ENCODE measurements at places on chromosomes 11 and 22. TPM values are rescaled to one million over a fixed set of nuclear protein-coding genes. Genes with fewer than 3 reads are reported as not detected.

- DNase-seq = no peak
Observed at GRCh38 chr11:46350695-46351094, 3.4 kb downstream of the DGKZ start.

DNA sequence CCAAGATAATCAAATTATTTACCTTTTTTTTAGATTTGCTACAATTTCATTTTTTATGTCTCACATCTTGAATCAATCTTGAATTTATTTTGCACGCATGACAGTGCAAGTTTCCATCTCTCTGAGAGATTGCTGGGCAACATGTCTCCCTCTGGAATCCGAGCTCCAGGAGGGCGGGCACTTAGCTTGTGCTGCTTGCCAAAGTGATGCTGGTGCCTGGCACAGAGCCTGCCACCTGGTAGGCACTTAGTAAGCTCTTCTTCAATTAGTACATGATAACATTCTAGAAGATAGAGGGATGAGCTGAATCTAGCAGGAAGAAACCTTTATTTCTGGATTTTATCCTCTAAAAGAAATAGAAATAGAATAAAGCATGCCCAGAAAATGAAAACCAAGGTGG, 27.5 kb upstream of the OR9I1 start:
- no peak for DNase-seq

DNA sequence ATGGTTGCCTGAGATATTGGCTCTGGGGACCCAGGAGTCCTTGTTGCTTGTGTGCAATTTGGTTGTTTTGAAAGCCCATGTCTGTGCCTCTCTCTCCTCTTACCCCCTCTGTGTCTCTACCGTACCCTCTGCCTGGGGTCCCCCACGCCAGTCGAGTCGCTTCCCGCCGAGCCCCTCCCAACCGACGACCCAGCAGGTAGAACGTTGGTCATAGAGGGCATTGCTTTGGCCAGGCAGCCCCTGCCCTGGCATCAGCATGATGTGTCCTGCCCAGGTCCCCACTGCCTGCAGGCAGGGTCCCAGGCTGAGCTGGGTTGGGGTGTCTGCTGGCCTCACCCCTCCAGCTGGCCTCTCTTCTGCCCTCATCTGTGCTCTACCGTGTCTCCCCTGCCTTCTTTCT, 35.0 kb downstream of the TREH start:
- no peak for DNase-seq

DNA sequence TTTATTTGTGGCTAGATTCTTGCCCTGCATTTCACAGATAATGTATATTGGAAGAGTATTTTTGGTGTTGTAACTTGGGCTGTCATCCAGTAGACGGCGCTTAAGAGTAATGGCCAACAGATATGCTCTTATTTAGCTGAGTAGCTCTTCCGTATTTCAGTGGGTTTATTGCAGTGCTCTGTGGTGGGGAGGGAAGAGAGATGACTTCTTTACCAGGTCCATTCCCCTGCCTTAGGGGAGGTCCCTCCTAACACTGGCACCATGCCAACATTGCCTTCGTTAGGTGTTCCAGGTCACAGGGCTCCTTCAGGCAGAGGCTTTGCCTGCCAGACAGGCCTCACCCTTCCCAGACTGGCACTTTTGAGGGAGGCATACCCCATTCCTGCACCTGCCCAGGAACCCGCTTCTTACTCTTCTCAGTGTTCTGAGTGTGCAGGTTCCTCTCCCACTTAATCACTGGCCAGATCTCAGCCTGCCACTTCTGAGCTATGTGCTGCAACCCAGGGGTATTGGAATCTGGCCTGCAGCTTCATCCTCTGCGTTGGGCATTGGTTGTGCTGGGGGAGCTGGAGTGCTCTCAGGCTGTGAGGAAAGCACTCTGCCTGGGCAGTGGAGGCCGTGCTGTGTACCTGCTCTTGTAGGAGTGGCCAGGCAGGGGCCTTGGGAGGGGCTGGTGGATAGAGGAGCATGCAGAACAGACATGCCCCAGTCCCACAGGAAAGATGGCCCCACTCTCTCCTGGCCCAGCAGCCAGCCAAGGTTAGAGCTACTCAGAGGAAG, 29.4 kb upstream of the SLN start:
- no peak for DNase-seq

- DNase-seq = no peak
Observed at GRCh38 chr11:130826572-130826971, 89.7 kb downstream of the SNX19 start.

DNA sequence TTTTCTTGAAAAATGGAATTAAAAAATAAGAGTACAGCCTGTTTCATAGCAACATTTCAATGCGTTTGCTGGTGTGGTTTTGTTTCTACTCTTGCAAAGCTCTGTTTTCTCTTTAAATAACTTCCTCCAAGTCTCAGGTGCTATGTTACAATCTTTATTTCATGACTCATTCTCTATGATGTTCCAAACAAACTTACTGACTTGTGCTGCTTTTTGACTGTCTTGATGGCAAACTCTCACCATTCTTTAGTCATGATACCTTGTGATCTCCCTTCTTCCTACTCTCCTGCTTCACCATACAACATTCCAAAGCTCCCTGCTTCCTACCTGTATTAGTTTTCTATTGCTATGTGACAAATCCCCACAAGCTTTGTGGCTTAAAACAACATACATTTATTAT, 166.1 kb downstream of the C11orf91 start:
- DNase-seq = no peak

DNA sequence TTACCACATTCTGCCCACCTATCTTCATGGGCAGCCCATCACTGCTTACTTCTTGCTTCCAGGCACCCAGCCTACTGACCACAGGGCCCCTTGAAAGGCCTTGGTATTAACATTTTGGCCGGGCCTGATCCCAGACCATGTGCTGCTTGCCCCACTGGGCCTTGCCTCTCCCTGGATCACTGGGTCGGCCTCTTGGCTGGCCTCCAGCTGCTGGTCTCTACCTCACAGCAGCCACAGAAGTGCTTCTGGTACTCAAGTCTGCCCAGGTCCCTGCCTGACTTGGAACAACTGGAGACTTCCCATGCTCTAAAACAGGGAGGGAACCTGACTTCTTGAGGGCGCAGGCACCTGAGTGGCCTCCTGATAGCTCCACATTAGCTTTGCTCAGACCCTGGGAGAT, 63.6 kb downstream of the THAP12 start:
- no peak for DNase-seq

GRCh38 chr11:76918941-76919386, 58.2 kb downstream of the ACER3 start:
- DNase-seq = no peak

- no peak for DNase-seq
Observed at GRCh38 chr11:21472261-21472660, 720.6 kb upstream of the ANO5 start.

- DNase-seq = no peak
Observed at GRCh38 chr11:69682221-69682620, 7.1 kb upstream of the LTO1 start.

DNA sequence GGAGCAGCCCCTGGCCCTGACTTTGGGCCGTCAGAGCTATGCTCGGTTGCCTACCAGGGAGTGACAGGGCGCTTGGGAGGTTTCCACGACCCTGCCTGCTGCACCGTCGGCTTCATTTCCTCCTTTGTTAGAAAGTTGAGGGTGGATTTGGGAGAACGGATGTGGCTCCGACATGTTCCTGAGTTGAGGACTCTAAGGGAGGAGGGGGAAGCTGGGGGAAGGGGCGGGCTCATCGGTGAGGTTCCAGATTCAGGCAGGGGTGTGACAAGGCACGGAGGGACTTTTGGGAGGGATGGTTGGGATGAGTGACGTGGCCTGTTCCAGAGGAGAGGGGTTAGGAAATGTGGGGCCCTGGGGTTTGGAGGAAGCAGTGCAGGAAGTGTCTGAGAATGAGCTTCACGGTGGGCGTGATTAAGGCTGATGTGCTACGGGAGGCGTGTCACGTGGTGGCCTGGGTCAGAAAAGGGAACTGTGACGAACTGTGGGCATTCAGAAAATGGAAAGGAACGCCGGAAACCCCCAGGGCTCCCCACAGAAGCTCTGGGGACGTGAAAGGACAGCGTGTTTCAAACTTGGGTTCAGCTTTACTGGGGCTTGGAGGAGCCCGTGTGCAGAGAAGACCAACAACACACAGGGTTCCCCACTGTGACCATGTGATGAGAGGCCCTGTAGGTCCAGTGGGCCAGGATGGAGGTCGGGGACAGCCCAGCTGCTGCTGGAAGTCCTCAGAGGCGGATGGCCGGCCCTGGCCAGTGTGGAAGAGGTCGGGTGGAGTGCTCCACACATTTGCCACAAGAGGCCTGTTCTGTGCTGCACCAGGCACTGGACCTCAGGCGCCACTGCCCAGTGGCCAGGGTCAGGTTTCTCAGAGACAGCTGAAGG, 2.8 kb downstream of the PARVB start:
- peak; percentile 87 for DNase-seq

Gene TSSK2
- total RNA-seq = not detected

Gene CD3G
- total RNA-seq = 0.26 TPM
